Liver (tissue), 10 donors: ENCODE measurements at places on chromosomes 16 and 17. TPM values are rescaled to one million over a fixed set of nuclear protein-coding genes. Genes with fewer than 3 reads are reported as not detected.

- H3K36me3 ChIP-seq = no peaks in the 10 kb centered on the region
- H3K4me3 ChIP-seq = no peak overlapping the region
- no peaks in the 10 kb centered on the region for H3K27me3 ChIP-seq
- DNase-seq = no peak
- no peaks in the 10 kb centered on the region for H3K4me1 ChIP-seq
Observed at GRCh38 chr17:7640783-7641182, 9.9 kb upstream of the ATP1B2 start.

GRCh38 chr16:262121-262745 lies 13.5 kb downstream of the RGS11 start:
- peaks cover 8% of the 10 kb centered on the region for H3K36me3 ChIP-seq
- H3K27ac ChIP-seq = no peak overlapping the region
- no peak for DNase-seq
- no peak overlapping the region for H3K4me3 ChIP-seq
- no peaks in the 10 kb centered on the region for H3K27me3 ChIP-seq
- H3K4me1 ChIP-seq = no peaks in the 10 kb centered on the region

DNA sequence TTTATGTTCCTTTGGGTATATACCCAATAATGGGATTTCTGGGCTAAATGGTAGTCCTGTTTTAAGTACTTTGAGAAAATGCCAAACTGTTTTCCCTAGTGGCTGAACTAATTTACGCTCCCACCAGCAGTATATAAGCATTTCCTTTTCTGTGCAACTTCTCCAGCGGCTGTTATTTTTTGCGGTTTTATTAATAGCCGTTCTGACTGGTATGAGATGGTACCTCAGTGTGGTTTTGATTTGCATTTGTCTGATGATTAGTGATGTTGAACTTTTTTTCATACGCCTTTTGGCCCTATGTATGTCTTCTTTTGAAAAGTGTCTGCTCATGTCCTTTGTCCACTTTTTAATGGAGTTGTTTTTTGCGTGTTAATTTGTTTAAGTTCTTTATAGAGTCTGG lies 25.8 kb upstream of the TEKT1 start:
- no peaks in the 10 kb centered on the region for H3K36me3 ChIP-seq
- peak overlapping the region; percentile 45 for H3K27ac ChIP-seq
- H3K4me3 ChIP-seq = no peak overlapping the region

DNA sequence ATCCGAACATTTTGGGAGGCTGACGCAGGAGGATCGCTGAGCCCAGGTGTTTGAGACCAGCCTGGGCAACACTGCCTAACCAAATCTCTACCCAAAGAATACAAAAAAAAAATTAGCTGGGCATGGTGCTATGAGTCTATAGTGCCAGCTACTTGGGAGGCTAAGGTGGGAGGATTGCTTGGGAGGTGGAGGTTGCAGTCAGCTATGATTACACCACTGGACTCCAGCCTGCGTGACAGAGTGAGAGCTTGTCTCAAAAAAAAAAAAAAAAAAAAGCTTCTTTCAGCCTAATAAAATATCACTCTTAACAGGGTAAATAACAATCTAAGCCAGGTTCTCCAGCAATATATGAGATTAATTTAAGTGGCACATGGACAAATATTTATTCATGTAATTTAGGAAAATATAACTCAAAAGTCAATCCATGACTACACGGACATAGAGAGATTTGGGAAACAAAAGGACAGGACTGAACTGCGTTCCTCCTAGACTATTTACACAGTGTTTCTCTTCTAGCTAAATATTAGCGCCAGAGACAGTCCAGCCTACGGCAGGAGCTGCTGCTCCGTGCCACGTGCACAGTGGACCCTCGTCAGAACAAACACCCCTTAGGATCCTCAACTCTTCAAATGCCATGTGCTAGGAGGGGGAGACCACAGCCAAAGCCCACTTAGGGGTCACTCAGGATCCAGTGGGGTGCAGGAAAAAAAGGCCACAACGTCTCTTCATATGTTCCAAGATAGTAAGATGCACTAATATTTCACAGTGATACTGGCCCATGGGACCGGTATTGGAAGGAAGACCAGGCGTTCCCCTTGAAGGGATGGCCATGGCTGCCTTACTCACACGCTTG lies 8.7 kb downstream of the USP36 start:
- H3K27me3 ChIP-seq = no peaks in the 10 kb centered on the region
- H3K27ac ChIP-seq = no peak overlapping the region
- H3K36me3 ChIP-seq = peaks cover 76% of the 10 kb centered on the region
- no peak overlapping the region for H3K4me3 ChIP-seq
- H3K4me1 ChIP-seq = no peaks in the 10 kb centered on the region
- no peak for DNase-seq

GP2 gene
- 0.29 TPM for polyA plus RNA-seq

DNA sequence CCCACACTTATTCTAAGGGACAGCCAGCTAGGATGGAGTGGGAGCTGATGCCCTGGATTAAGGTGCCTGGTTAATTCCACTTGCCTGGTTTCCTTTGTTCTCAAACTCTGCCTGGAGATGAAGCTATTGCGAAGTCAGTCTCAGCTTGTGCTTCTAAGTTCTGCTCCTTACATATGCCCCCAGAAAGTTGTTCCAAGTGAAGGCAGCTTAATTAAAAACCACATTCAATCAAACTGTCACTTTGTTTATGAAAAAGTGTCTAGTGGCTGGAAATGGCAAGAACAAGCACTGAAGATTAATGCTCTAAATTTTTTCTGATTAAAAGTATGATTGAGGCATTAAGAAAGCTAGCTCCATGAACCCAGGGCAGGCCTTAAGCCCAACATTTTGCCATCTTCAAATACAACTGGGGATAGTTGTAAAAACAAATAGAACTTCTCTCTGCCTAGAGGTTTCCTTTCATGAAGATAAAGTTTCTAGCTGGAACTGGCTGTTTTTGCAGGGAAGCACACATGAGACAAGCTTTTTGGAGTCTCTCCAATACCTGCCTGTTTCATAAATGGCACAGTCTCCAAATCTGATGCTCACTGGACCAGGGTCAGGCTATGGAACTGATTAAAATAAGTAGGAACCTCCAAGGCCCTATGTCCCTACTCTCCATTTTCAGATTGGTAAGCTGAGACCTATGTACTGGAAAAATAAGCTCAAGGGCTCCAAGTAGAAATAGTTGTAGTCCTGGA lies 100.9 kb downstream of the GRIN2A start:
- H3K36me3 ChIP-seq = no peaks in the 10 kb centered on the region
- H3K27ac ChIP-seq = no peak overlapping the region
- no peak overlapping the region for H3K4me3 ChIP-seq
- no peaks in the 10 kb centered on the region for H3K27me3 ChIP-seq

DNA sequence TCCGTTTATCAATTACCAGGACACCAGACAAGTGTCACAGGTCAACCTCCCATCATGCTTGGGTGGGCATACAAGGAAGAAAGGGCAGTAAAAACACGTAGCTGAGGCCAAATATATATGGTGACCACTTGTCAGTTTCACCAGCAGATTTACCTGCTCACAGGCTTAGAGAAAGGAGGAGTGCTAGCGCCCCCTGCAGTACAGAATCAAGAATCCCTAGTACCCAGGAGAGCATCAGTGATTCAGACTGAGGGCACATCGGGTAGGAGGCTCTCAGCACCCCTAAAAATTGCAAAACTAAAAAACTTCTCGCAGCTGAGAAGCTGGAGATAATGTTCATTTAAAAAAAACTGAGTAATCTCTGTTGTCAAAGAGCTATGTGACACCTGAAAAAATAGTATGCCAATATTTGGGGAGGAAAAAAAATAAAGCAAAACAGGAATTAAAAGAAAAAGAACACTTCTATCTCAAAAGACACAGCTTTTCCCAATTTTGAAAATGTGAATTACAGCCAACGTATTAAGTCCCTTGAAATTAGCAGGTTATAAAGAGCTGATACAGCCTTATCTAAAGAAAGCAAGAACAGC lies 21.2 kb upstream of the MON1B start:
- H3K36me3 ChIP-seq = no peaks in the 10 kb centered on the region
- H3K4me3 ChIP-seq = no peak overlapping the region
- no peak overlapping the region for H3K27ac ChIP-seq
- no peaks in the 10 kb centered on the region for H3K27me3 ChIP-seq
- no peaks in the 10 kb centered on the region for H3K4me1 ChIP-seq

- H3K4me3 ChIP-seq = no peak overlapping the region
- peaks cover 2% of the 10 kb centered on the region for H3K27me3 ChIP-seq
- H3K4me1 ChIP-seq = no peaks in the 10 kb centered on the region
- H3K27ac ChIP-seq = no peak overlapping the region
Observed at GRCh38 chr16:88989852-88990547, 13.0 kb upstream of the CBFA2T3 start.

CSF3 gene
- not detected for polyA plus RNA-seq
